Left ventricle myocardium superior (tissue), 1 donor: ENCODE measurements at places on chromosomes 12 and 14. TPM values are rescaled to one million over a fixed set of nuclear protein-coding genes. Genes with fewer than 3 reads are reported as not detected.

PTPRR gene
- 0.55 TPM for total RNA-seq

TRPV4 gene
- total RNA-seq, result 0.25 TPM

FAM181A gene
- not detected for total RNA-seq

TMEM132D gene
- not detected for total RNA-seq

RPL6 gene
- 606 TPM for total RNA-seq

TMEM132C gene
- total RNA-seq, result 1.0 TPM

RAB3IP gene
- 39.4 TPM for total RNA-seq

CABP1 gene
- 8.0 TPM for total RNA-seq

FIGNL2 gene
- 0.35 TPM for total RNA-seq

SERPINA1 gene
- 7.7 TPM for total RNA-seq

ESR2 gene
- total RNA-seq, result 0.47 TPM

RDH16 gene
- 0.12 TPM for total RNA-seq

CDC42BPB gene
- 75.1 TPM for total RNA-seq

OR6C2 gene
- total RNA-seq, result not detected

ENDOU gene
- 0.30 TPM for total RNA-seq

DCD gene
- total RNA-seq, result not detected

RD3L gene
- 29.8 TPM for total RNA-seq

NDRG2 gene
- total RNA-seq, result 315 TPM

EML5 gene
- total RNA-seq, result 0.25 TPM

C3AR1 gene
- total RNA-seq, result 6.9 TPM

RNU6-7 gene
- not detected for total RNA-seq

RPAP3 gene
- total RNA-seq, result 19.9 TPM

C12orf50 gene
- total RNA-seq, result not detected

JPH4 gene
- total RNA-seq, result 0.22 TPM

KLRK1 gene
- not detected for total RNA-seq

CD163 gene
- total RNA-seq, result 64.5 TPM

FAM222A gene
- 25.7 TPM for total RNA-seq

SMIM41 gene
- total RNA-seq, result not detected

TAS2R14 gene
- total RNA-seq, result 0.45 TPM

DHRS1 gene
- 5.9 TPM for total RNA-seq
